ENCODE measurements at places on chromosomes 3 and 15.

GRCh38 chr15:70856177-70856883 lies 2.4 kb upstream of the LARP6 start:
- no peak for DNase-seq

GRCh38 chr15:50907601-50908208 lies 778 bp upstream of the AP4E1 start:
- peak; percentile 58 for DNase-seq

GRCh38 chr15:73683257-73683776 lies 866 bp upstream of the CD276 start:
- no peak for DNase-seq

GRCh38 chr3:130627143-130627855 lies 110.3 kb downstream of the COL6A6 start:
- DNase-seq = no peak

DNA sequence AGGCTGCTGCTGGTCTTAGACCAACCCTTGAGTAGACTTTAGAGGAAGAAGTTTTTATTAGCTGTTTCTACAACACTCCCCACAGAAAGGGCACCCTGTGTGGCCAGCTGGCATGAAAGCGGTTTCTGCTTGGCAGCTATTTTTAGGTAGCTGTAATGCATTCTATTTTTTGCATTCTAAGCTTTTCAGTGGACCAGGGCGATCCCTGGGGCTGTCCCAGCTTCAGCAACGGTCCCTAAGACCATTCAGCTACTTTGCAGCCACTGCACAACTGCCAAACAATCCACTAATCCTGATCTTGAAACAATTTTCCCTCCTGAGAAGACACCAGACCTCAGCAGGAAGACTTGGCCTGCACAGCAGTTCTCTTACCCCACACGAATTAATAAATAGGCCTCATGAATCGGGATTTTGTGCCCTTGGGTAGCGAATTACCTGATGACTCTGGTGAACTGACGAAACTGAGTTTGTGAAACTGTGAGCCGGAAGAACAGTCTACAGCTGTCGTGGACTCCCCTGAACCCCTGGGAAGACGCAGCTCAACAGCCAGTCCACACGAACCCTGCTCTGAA lies 14.6 kb upstream of the TFRC start:
- peak; percentile 72 for DNase-seq

Measured in left colon (tissue), 2 donors.